ENCODE measurements at places on chromosomes 12 and 14.

GRCh38 chr14:100221533-100222223 lies 17.3 kb upstream of the YY1 start:
- no peak overlapping the region for H3K4me3 ChIP-seq
- H3K4me1 ChIP-seq: peaks cover 2% of the 10 kb centered on the region
- no peaks in the 10 kb centered on the region for H3K27me3 ChIP-seq
- no peaks in the 10 kb centered on the region for H3K36me3 ChIP-seq

- H3K36me3 ChIP-seq: peaks cover 4% of the 10 kb centered on the region
- peak; percentile 25 for DNase-seq
- peaks cover 17% of the 10 kb centered on the region for H3K4me1 ChIP-seq
- H3K27ac ChIP-seq: peak overlapping the region; percentile 90
Measured at GRCh38 chr14:64089920-64090319, 204.3 kb downstream of the ESR2 start.

GRCh38 chr12:54678131-54678530 lies 30.0 kb upstream of the DCD start:
- H3K27me3 ChIP-seq: peaks cover 7% of the 10 kb centered on the region
- DNase-seq: no peak
- no peaks in the 10 kb centered on the region for H3K36me3 ChIP-seq

DNA sequence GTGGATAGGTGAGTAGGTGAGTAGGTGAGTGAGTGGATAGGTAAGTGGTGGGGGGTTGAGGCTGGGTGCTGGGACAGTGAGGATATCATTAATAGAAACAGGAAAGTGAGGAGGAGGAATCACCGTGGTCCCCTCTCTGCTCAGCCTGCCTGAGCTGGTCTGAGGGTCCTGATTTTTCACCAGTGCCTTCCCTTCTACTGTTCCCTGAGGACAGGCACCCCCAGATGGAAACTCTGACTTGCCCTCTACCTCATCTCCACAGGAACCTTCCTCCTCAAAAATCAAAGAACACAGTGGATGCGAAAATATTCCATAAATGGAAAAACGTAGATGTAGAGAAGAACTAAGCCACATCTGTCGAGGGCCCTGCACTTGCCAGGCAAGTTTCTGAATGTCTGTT lies 1.9 kb downstream of the GPR68 start:
- no peaks in the 10 kb centered on the region for H3K4me1 ChIP-seq
- no peak overlapping the region for H3K4me3 ChIP-seq
- H3K27me3 ChIP-seq: peaks cover 12% of the 10 kb centered on the region
- peaks cover 3% of the 10 kb centered on the region for H3K36me3 ChIP-seq
- no peak overlapping the region for H3K27ac ChIP-seq

- no peaks in the 10 kb centered on the region for H3K36me3 ChIP-seq
- H3K4me3 ChIP-seq: no peak overlapping the region
- no peaks in the 10 kb centered on the region for H3K27me3 ChIP-seq
- H3K27ac ChIP-seq: no peak overlapping the region
- DNase-seq: no peak
Measured at GRCh38 chr12:116174006-116174405, 103.5 kb downstream of the MED13L start.

DNA sequence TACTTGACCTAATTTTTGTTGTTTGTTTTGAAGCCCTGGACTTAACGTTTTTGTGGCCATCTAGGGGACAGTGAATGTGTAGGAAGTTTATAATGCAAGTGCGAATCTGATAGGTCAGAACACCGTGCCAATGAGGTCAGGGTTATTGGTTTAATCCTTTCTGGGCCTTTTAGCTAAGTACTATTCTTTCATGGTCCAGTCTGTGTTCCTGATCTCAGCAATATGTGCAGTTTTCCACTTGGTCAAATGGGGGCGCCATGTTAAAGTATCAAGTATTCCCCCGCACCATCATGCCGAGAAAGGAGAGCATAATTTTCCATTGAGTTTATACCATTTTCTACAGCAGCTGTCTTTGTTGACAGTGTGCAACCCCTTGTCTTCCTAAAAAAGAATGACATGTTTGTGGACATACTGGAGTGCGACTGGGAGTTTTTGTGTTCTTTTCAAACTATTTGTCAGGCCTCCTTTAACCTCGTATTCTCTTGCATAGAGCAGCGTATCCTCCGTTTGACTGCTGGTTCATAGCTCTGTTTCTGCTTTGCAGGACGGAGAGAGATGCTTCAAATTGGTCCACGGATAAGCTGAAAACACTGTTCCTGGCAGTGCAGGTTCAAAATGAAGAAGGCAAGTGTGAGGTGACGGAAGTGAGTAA lies 1.3 kb downstream of the AHSA1 start:
- peaks cover 41% of the 10 kb centered on the region for H3K36me3 ChIP-seq
- H3K4me1 ChIP-seq: peaks cover 24% of the 10 kb centered on the region
- H3K4me3 ChIP-seq: peak overlapping the region; percentile 100
- H3K27me3 ChIP-seq: no peaks in the 10 kb centered on the region
- H3K27ac ChIP-seq: peak overlapping the region; percentile 76

- peaks cover 4% of the 10 kb centered on the region for H3K27me3 ChIP-seq
- H3K27ac ChIP-seq: no peak overlapping the region
- DNase-seq: no peak
- H3K4me1 ChIP-seq: no peaks in the 10 kb centered on the region
- no peak overlapping the region for H3K4me3 ChIP-seq
- H3K36me3 ChIP-seq: peaks cover 6% of the 10 kb centered on the region
Measured at GRCh38 chr12:57446292-57446960, 8.7 kb upstream of the INHBE start.

DNA sequence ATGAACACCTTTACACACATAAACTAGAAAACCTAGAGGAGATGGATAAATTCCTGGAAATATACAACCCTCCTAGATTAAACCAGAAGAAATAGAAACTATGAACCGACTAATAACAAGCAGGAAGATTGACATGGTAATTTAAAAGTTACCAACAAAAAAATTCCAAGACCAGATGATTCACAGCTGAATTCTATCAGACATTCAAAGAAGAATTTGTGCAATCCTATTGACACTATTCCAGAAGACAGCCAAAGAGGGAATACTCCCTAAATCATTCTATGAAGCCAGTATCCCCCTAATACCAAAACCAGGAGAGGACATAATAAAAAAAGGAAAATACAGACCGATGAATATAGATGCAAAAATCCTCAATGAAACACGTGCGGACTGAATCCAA lies 102.6 kb upstream of the KRR1 start:
- no peak overlapping the region for H3K4me3 ChIP-seq
- no peaks in the 10 kb centered on the region for H3K4me1 ChIP-seq
- H3K36me3 ChIP-seq: peaks cover 9% of the 10 kb centered on the region
- H3K27me3 ChIP-seq: no peaks in the 10 kb centered on the region
- no peak overlapping the region for H3K27ac ChIP-seq
- DNase-seq: no peak

GRCh38 chr12:131882804-131883520 lies 11.5 kb upstream of the ULK1 start:
- H3K27me3 ChIP-seq: peaks cover 14% of the 10 kb centered on the region
- no peak overlapping the region for H3K4me3 ChIP-seq
- H3K36me3 ChIP-seq: peaks cover 8% of the 10 kb centered on the region
- no peak for DNase-seq

GRCh38 chr14:36516719-36517241 lies 3.3 kb downstream of the NKX2-1 start:
- no peak overlapping the region for H3K4me3 ChIP-seq
- H3K27ac ChIP-seq: no peak overlapping the region
- H3K27me3 ChIP-seq: peaks cover 98% of the 10 kb centered on the region
- peak; percentile 17 for DNase-seq
- H3K36me3 ChIP-seq: no peaks in the 10 kb centered on the region

DNA sequence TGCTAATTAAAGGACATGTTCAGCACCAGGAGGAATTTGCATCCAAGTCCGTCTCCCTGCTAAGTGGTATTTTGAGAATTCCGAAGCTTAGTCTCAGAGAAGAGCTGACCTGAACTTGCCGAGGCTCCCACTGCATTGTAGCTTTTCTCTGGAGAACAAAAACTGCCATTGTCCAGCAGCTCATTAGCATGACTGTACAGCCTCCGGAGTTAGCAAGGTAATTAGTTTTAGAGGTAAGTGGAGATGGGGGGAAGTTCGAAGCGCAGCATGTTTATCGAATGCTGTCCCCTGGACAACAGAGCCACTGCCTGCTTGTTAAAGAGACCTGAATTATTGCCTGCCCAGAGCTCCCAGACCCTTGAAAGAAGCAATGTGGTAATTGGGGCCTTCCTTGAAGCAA lies 160.3 kb upstream of the PELI2 start:
- peak overlapping the region; percentile 71 for H3K27ac ChIP-seq
- H3K36me3 ChIP-seq: no peaks in the 10 kb centered on the region
- DNase-seq: peak; percentile 52
- H3K27me3 ChIP-seq: no peaks in the 10 kb centered on the region
- peak overlapping the region; percentile 22 for H3K4me3 ChIP-seq

GRCh38 chr14:94009767-94010166 lies 12.7 kb downstream of the CCDC197 start:
- H3K27me3 ChIP-seq: no peaks in the 10 kb centered on the region
- H3K36me3 ChIP-seq: no peaks in the 10 kb centered on the region
- no peak overlapping the region for H3K4me3 ChIP-seq

GRCh38 chr14:74898694-74899093 lies 17.0 kb downstream of the DLST start:
- H3K27me3 ChIP-seq: no peaks in the 10 kb centered on the region
- H3K27ac ChIP-seq: no peak overlapping the region
- no peak overlapping the region for H3K4me3 ChIP-seq
- no peak for DNase-seq

DNA sequence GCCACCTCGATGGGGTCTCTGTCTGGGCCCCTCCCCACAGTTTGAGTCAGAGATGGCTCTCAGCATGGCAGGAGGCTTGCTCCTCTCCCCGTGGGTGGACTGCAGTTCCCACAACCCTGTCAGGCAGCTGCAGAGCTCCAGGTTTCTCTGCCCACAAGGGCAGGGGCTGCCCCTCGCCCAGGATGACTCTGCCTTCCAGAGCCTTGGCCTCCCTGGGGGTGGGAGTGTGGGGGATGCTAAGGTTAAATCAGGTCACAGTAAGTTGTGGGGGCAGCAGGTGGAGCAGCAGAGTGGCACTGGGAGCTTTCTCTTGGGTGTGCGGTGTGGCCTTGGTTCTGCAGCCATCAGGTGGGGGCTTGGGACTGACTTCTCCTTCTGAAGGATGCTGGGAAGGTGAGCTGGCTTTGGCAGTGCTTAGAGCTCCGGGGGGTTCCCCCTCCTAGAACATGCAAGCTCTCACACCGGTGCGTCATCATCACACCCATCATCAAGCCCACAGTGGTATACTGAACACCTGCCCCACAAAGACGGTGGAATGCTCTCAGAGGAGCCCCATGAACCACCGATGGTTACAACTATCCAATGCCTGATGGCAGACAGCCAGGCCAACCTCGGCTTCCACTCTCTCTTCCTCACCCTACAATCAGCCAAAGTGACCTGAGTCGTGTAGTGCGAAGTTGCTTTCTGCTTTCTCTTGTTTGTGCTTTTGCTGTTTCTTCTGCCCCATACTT lies 39.7 kb downstream of the ERH start:
- no peaks in the 10 kb centered on the region for H3K36me3 ChIP-seq
- no peak overlapping the region for H3K4me3 ChIP-seq
- H3K4me1 ChIP-seq: no peaks in the 10 kb centered on the region
- H3K27ac ChIP-seq: no peak overlapping the region
- DNase-seq: no peak
- no peaks in the 10 kb centered on the region for H3K27me3 ChIP-seq

- no peak for DNase-seq
- peaks cover 89% of the 10 kb centered on the region for H3K36me3 ChIP-seq
- no peak overlapping the region for H3K27ac ChIP-seq
- no peak overlapping the region for H3K4me3 ChIP-seq
- no peaks in the 10 kb centered on the region for H3K27me3 ChIP-seq
Measured at GRCh38 chr12:107702106-107702505, 16.5 kb downstream of the PWP1 start.

DNA sequence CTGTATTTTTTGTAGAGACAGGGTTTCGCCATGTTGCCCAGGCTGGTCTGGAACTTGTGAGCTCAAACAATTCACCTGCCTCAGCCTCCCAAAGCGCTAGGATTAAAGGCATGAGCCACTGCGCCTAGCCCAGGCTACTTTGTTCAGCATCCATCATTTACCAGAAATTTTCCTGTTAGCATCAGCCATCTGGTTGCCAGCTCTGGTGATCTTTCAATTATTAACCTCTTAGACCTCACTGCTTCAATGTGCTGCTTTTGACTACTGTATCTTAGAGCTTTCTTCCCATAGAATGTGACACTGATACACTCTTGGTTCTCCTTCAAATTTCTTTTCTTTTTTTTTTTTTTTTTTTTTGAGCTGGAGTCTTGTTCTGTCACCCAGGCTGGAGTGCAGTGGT lies 5.4 kb upstream of the AMHR2 start:
- H3K4me3 ChIP-seq: no peak overlapping the region
- no peak overlapping the region for H3K27ac ChIP-seq
- no peaks in the 10 kb centered on the region for H3K27me3 ChIP-seq
- no peak for DNase-seq
- H3K36me3 ChIP-seq: no peaks in the 10 kb centered on the region

DNA sequence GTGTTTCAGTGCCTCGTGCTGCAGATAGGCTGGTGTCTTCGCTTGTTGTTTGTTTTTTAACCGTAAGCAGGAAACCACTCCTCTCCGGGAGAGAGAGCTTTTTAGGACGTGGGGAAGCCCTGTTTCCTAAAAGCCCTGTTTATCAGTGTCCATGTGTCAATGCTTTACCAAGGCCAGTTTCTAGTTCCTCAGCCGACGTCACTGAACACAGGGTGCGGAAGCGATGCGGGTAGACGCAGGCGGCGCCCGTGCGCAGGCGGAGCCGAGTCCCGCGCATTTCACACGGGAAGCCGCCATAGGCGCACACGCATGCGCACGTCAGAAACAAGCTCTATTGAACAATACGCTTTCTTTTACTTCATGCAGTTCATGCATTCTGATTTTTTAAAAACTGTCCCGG lies 79.8 kb downstream of the GLT1D1 start:
- H3K4me1 ChIP-seq: no peaks in the 10 kb centered on the region
- DNase-seq: no peak
- H3K36me3 ChIP-seq: peaks cover 41% of the 10 kb centered on the region
- H3K4me3 ChIP-seq: no peak overlapping the region

Data from WTC11 (cell line).